ENCODE measurements at places on chromosomes 16 and 17.

GRCh38 chr16:57029161-57030160 lies 40.1 kb downstream of the NLRC5 start:
- DNase-seq = no peak

DNA sequence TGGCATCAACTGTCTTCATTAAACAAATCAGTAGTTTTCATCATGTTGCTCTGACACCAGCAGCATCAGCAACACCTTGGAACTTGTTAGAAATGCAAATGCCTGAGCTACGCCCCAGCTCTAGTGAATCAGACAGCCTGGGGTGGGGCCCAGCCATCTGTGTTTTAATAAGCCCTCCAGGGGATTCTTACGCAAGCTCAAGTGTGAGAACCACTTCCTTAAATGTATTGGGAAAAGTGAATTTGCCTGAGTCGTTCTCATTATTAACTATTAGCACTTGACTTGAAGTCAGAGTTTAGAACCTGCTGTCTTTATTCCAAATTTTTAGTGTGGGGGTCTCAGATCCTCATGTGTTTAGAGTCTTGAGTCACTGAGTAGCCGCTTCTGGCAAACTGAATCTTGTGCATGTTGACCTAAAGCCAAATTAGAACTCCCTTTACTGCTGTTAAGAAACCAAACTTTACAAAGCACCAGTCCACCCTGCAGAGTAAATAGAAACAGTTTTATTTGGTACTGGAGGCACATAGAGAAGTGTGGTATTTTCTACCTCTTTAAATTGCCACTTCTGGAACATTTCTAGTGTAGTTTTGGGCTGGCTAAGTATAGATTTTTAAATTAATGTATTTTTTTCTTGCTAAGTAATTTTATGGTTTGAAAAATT lies 137.4 kb upstream of the COX10 start:
- no peak for DNase-seq

GRCh38 chr17:29760279-29761039 lies 137.7 kb upstream of the CORO6 start:
- peak; percentile 54 for DNase-seq

- no peak for DNase-seq
Measured at GRCh38 chr16:15974057-15974456, 24.6 kb downstream of the ABCC1 start.

GRCh38 chr17:9443811-9444210 lies 131.8 kb downstream of the STX8 start:
- DNase-seq = no peak

DNA sequence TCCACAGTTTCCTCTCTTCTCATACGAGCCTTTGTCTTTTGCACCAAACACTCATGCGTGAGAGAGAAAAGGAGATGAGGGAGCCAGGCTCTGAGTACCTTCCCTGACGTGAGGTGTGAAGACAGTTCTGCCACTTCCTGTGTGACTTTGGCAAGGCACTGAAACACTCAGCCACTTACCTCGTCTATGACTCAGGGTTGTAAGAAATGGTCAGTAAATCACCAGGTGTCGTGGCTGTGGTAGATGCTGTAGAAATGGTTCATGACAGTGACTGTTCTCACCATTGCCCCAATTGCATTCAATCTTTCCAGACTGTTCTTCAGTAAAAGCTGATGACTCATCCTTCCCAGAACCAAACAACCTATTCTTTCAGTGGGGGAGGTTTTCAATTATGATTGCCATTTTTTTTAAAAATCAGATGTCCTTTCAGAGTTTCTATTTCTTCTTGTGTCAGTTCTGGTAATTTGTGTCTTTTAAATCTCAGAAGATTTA lies 49.2 kb upstream of the CBFA2T3 start:
- DNase-seq = peak; percentile 65

DNA sequence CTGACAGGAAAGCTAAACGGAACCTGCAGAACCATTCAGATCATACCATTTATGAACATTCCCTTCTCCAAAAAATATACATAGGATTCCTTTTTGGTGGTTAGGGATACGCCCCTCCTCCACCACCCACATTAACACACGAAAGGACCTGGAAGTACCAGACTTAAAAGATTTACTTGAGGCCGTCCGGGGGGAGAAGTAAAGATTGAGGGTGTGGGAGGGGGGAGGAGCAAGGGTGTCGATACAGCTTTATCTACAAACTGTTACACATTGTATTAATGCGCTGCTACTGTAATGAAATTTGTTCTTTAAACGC lies 537 bp downstream of the PALB2 start:
- no peak for DNase-seq

GRCh38 chr16:14600164-14600563 lies 29.9 kb downstream of the PARN start:
- no peak for DNase-seq
